ENCODE measurements at places on chromosomes 11 and 22.
A peak's percentile ranks its signal among the peaks of the same experiment; 100 is the strongest.

- no peak for DNase-seq
These were observed 17.9 kb downstream of the MYEOV start for GRCh38 chr11:69311767-69312385.

DNA sequence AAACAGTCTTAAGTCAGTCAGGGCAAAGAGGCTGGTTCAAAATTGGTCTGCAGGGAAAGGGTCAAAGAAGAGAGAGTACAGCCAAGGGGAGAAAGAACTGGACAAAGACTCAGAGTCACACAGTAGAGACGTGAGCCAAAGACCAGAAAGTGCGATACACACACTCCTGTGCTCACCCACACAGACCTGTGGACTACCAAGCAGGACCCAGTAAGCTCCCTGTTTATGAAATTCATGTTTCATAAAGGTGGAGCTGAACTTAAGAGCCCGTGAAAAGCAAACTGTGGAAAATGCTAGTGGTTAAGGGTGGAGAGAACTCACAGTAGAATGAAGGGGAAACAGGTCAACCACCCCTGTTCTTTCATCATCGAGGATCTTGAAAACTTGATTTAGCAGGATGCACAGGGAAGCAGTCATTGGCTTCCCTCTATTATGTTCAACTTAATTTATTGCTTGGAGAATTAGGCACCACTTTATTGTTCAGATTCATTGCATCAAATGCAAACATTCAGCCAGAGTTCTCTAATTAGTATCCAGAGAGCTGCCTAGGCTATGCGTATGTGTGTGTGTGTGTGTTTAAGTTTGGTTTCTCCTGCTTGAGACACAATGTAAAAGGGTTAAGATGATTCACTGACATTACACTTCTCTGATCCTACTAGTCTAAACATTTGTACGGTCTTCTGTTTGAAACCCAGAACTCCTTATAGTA lies 160.9 kb upstream of the MTMR2 start:
- DNase-seq, result no peak

GRCh38 chr11:104033134-104033533 lies 3.3 kb upstream of the DDI1 start:
- no peak for DNase-seq

DNA sequence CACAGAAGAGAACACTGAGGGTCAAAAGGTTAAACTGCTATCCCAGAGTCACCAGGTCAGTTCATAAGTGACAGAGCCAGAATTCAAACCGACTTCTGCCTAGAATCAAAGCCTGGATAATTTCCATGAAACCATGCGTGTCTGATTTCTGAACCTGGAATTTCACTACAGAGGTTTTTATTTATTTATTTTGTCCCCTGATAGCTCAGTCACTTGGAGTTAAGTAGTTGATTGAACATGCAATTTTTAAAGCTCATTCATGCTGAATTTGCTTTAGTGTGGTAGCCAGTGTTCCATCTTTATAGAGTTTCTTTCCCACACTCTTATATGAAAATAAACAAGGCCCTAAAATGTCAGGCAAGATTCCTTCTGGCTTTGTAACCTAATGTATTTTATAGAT lies 93.2 kb downstream of the NAV2 start:
- no peak for DNase-seq

GRCh38 chr11:30509364-30509763 lies 76.8 kb downstream of the MPPED2 start:
- peak; percentile 33 for DNase-seq

- DNase-seq, result no peak
These were observed 852.5 kb upstream of the LRRC4C start for GRCh38 chr11:42311944-42312343.

- peak; percentile 45 for DNase-seq
These were observed 50.4 kb downstream of the DENND5A start for GRCh38 chr11:9214765-9215164.

DNA sequence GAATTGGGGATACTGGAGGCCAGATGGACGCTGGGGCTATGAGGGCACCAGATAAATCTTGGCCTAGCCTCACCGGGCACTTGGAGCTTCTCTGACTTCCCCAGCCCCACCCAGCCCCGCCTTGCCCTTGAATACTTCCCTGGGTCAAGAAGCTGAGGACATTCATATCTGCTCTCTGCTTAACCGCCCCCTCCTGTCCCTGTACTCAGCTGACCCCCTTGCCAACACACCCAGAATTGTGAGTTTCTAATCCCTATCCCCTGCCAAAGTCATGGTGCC lies 22.0 kb downstream of the FADS3 start:
- no peak for DNase-seq

DNA sequence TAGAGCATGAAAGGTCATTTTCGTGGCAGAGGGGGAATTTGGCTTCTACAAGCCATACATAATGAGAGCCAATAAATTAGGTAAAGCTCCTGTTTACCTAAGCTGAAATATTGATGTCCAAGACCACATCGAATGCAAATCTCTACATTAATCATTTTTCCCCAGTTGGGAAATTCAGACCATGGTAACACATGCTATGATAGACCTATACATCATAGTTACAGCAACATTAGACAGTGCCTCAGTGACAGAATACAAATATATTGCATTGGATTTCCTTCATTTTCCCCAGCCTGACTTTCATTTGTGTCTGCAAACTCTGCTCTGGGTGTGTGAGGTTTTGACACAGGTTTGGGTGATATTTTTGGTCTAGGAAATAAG lies 1079.7 kb upstream of the TENM4 start:
- no peak for DNase-seq

DNA sequence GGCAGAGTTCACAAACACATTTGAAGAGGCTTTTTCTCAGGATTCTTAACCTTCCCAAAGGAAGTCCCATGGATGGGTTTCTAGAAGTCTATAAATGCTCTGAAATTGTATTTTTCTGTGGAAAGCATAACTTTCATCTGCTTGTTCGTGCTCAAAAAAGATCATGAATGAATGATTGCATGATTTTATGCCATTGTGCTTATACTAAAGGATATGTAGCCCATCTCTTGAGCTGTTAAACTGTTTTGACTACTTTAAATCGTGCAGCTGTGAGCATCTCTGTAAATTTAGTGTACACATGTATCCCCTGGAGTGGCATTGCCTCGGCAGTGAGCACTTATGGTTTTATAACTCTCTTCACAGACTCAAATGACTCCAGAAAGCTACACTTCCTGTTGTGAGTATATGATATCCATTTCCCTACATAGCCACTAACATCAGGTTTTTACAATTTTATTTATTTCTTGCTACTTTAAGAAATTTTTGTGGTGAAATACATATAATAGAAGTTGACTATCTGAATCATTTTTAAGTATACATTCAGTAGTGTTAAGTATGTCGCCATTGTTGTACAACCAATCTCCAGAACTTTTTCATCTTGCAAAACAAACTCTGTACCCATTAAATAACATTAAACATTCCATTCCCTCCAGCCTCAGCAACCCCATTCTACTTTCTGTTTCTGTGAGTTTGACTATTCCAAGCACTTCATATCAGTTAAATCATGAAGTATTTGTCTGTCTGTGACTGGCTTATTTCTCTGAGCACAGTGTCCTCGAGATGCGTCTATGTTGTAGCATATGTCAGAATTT lies 8.0 kb downstream of the NEAT1 start:
- no peak for DNase-seq

DNA sequence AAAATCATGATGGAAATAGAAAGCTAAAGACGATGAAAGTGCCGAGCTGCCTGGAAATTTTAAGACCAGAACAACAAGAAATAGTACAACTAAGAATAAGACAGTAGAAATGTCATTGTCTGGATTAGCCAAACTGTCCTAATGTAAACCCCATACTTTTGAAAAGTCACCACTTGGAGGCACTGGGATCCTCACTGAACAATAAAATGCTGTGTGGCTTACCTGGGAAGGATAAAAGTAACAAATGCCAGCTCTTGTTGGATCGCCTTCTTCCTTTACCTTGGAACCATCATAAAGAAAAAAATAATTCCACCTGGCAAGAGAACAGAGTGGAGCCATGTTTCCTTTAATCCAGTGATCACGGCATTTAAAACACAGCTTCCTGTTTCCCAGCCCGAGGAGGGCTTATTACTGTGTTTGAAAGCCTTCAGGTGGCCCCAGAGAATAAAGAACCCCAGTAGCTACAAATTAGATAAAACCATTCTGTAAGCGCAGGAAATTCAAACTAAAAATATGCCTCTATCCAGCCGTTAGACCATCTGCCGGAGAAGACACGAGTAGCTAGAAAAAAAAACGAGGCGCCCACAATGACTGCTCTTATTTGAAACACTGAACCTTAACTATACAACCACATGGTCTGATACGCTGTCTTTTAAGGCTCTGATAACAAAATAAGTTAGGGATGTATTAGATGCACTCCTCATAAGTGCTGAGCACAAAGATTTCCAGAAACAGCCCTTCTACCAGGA lies 4.4 kb downstream of the HPS4 start:
- peak; percentile 60 for DNase-seq

GRCh38 chr11:117565709-117566108 lies 231.3 kb downstream of the DSCAML1 start:
- DNase-seq, result no peak

DNA sequence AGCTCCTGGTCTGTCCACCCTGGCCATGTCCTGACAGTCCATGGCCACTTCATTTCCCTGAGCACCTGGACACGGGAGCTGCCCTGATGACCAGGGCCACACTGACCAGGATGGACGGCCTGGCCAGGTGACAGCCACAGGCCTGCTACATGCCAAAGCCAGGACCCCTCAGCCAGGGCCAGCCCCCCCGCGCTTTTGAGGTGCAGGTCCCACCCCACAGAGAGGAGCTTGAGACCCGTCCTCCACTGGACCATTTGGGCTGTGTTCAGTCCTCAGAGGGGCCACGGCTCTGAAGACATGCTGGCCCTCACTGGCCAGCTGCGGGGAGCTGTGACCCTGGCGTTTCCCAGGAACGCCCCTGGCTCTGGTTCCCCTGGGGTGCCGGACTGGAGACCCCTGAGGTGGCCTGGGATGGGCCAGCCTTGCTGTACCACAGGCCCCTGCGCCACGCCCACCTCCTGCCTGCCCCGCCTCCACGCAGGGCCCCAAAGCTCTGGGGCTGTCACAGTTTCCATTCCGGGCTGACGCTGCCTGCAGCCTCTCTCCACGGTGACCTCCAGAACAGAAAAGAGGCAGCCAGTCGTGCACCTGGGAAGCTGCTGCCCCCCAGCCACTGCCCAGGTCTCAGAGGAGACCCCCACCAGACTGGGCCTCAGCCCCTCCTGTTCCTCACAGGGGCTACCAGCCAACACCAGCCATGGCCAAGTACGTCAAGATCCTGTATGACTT lies 18.2 kb downstream of the EPS8L2 start:
- peak; percentile 39 for DNase-seq

DNA sequence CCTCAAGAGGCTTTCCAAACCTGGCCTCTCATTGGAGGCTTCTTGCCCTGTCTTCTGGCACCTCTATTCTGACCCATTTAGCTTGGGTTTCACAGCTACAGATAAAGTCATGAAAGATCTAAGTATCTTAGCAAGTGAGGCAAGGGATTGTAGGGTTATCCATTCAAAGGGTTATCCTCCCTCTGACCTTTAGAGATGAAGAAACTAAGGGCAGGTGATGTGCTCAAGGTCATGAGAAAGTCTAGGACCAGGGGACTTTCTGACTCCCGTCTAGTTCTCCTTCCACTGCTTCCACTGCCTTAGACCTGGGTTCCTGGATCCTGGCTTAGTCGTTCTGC lies 7.2 kb downstream of the PHOX2A start:
- no peak for DNase-seq

DNA sequence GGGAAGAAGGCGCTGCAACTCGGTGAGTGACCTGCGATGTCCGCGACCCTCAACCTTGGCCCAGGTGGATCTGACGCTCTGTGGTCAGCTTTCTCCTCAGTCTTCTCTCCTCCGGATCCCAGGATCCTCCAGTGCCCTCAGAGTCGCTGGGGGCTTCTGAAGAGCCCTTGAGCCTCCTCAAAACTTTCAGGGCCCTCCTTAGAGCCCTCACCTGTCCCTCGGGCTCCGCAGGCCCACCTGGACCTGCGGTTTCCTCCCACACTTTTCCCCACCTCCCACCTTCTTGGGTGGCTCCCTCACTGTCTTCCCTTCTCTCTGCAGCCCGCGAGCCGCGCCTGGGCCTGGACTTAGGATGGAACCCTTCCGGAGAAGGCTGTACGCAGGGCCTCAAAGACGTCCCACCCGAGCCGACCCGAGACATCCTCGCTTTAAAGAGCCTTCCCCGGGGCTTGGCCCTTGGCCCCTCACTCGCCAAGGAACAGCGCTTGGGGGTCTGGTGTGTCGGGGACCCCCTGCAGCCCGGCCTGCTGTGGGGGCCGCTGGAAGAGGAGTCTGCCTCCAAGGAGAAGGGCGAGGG lies 335 bp downstream of the ZNF408 start:
- DNase-seq, result no peak

GRCh38 chr11:32137869-32138268 lies 47.0 kb downstream of the RCN1 start:
- no peak for DNase-seq

DNA sequence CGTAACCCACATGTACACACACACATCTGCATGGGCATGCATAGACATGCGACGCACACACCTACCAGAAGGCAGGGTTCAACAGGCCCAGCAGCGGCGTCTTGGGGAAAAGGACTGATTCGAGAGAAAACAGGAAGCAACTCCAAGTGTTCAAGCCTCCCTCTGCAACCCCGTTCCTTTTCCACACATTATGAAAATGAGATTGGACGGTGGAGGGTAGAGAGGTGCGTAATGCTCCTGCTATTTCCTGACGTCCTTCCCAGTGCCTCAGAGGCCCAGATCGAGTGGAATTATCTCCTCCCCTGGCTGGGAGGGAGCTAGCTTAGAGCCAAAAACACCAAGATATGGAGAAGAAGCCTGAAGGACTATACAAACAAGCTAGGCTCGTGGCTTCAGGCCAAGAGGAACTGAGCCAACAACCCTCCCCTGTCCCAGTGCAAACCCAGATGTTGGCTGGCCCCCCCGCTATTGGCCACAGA lies 289.2 kb downstream of the MN1 start:
- no peak for DNase-seq

DNA sequence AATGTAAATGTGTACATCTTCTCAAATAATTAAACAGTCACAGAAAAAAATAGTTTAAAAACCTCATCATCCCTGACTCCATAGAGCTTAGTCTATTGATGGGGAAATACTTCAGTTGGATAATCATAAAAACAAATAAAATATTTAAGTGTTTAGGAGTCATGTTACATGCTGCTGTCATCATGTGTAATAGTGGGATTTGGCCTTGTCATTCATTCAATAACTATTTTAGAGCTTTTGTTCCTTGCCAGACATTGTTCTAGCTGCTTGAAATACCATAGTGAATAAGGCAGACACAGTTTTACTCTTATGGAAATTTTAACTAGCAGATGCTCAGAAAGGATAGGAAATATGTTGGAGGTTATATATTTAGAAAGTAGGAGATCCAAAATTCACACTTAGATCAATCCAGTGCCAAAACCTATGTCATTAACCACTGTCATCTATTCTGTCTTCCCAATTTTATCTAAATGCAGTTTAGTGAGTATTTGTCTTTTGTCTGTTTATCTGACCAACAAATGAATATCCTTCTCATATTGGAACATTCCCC lies 324.7 kb downstream of the CASP12 start:
- DNase-seq, result no peak

- no peak for DNase-seq
These were observed 794.1 kb downstream of the BRD1 start for GRCh38 chr22:49033616-49034015.

Measured in NCI-H82 (cell line).